ENCODE measurements at places on chromosomes 5 and 9.

GRCh38 chr5:159337016-159337955 is 7.0 kb upstream of the IL12B start:
- DNase-seq: peak; percentile 80

- peak; percentile 52 for DNase-seq
Measured at GRCh38 chr9:5455181-5455580, 4.8 kb downstream of the CD274 start.

DNA sequence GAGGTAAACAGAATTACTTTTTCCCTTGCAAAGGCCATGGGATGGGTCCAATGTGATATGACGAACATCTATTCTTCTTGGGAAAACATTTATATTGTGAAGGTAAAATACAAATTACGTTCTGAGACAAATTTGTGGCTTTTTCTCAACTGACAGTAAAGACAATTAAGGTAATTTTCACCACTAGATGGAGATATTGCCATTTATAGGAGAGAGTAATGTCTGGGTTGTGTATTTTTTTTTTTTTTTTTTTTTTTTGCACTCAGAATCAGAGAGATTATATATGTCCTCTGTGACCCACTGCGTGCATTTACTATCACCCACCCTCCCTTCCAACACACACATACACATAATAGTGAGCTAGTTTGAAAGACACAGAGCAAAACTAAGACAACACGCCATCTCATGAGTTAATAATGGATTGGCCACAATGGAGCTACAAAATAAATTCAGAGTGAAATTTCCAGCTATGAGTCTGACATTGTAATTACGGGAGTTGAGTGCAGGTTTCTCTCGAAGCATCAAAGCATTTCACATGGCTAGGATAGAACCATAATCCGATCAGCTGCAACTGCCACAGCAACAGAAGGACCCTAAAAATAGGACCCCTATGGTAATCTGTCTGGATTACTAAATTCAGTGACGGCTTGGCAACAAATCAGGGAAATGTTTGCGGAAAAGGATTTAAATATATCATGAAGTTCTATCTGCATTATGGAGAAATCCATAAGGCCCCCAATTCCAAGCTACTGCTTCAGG is 49.2 kb downstream of the ANXA1 start:
- DNase-seq: peak; percentile 54

DNA sequence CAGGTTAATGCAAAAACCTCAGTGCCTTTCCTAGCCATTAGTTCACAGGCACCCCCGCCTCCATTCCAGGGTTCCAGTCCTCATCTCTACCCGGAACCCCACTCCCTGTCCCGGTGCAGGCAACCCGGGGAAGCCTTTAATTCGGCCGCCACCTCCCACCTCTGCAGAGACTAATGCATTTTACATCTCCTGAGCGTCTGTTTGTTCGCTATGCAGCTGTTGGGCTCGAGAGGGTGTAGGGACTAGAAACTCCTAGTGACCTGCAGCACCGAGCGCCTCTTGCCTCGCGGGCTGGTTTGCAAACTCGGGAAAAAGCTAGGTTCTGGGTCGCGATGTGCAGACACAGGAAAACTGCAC is 3.6 kb downstream of the GDNF start:
- DNase-seq: no peak
